ENCODE measurements at places on chromosomes 7 and 10.
A peak's percentile ranks its signal among the peaks of the same experiment; 100 is the strongest.

- DNase-seq, result no peak
These were observed 9.8 kb upstream of the PNLIPRP3 start for GRCh38 chr10:116417821-116418220.

DNA sequence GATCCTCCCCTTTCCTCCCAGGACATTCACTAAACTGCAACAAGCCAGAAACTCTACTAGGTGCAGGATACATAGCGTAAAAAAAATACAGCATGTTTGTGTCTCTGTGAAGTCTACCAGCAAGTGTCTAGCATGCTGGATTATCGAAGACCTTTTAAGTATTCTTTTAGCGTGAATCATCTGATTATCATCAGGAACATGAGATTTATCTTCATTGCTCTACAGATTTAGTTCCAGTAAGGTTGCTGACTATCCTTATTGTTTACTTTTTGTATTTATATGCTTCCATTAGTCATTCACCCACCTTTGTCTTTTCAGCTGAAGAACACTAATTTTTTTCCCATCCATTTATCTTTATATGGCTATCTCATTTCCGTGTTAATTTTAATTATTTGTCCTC, 62.8 kb downstream of the PDZD8 start:
- DNase-seq, result no peak

DNA sequence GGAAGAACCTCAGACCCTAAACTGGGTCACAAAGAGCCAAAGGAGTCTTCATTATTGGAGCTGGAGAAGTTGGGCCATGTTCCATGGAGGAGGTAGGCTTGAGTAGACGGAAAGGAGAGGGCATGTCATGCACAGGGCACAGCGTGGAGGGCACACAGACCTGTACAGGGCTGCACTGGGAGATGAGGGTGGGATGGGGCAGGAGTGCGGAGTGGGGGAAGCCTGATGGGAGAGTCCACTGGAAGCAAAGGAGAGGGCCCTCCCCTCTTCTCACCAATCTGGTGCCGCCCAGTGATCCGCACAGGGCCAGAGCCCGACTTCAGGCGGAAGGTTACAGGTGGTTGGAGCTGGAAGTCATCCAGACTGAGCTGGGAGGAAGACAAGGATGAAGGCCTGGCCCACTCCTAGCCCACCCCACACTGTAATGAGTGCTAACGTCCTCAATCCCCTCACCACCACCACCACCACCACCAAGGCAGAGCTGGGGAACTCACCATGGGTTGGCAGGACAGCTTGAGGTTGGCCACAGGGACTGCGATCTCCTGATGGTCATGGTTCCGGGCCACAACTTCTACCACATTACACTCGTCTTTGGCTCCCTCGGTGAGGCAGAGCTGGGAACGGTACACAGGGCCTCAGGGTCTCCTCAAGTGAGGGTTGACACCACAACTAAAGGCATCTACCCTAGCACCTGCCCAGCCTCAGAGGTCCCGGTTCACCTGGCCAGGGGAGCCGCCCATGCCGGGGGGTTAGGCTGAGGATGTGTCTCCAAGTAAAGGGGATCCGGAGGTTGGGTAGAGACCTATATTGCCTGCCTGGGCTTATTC, 1.0 kb downstream of the NPM3 start:
- DNase-seq, result no peak

DNA sequence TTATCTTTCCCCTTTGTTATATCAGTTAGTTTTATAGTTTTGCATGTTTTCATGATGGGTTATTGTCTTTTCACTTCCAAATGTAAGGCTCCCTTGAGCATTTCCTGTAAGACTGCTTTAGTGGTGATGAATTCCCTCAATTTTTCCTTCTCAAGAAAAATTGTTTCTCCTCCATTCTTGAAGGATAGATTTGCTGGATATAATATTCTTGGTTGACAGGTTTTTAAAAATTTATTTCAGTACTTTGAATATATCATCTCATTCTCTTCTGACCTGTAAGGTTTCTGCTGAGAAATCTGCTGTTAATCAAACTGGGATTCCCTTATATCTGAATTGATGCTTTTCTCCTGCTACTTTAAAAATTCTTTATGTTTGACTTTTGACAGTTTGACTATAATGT, 33.3 kb downstream of the SCART1 start:
- DNase-seq, result no peak

DNA sequence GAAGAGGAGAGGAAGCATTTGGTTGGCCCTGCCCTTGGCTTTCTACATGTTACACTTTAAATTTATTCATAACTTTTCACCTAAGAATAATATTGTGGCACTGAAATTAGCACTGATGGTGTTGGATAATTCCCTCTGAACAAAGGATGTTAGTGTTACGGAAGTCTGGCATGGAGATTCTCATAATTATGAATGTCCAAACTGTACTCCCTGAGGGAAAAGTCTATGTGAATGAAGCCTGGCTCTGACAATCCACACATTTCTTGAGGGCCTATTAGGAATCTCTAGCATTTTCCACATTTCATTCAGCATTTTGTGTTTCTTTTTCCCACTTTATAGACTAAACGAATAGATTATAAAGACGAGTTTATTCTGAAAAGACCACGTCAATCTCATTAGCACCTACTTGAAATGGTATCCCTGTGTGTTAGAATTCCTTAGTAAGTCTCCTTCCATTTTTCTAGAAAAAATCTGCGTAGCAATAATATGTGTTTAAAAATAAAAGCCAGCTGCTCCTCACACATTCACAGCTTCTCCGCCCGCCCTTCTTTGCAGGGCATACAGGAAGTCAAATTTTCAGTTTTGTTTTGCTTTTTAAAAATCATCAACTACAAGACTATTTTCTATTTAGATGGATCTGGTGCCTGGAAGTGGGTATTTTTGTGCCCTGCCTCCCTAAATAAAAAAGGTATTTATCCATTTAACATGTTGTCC, 131.8 kb upstream of the PALS2 start:
- DNase-seq, result no peak

GRCh38 chr10:96576277-96576980, 10.4 kb downstream of the TM9SF3 start:
- no peak for DNase-seq

DNA sequence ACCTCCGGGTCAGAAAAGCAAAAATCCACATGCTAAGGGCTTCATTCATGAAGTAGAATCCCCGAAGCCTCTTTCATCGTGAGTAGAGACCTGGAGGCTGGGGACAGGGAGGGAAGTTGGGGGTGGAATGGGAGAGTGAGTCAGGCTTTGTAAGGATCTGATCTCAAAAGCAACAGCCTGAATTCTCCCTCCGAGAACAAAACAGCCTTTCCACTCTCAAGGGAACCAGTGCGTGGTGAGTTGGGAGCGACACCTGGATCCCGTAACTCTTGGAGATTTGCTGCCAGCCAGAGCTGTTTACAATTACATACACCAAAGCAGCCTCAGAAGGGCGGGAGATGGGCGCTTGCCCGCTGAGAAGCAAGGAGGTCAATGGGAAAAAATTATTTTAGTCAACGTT, 10.8 kb downstream of the AFAP1L2 start:
- no peak for DNase-seq

- DNase-seq, result no peak
These were observed 13.3 kb downstream of the ZCCHC24 start for GRCh38 chr10:79431891-79432831.

DNA sequence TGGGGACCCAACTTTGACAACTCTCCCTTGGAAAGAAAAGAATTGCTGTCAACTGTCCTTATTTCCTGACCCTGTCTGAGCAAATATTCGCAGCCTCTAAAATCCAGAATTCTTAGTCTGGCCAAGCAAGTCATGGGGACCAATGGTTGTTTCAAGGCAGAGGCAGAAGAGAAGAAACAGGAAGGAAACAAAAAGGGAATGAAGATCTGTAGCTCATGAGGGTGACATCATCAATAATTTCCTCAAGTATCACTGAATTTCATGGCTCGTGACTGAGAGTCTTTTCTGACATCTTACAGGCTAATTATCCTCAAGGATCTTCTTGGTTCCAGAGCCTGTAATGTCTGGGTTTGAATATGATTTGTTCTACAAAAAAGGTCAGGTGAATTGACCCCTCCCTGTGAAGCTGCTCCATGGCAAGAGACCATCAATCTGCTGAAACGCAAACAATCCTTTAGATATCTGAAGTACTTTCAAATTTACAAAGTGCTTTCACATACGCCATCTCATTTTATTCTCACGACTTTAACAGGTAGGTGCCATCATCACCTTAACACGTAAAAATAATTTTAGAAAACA, 5.8 kb downstream of the CDK6 start:
- DNase-seq, result no peak

GRCh38 chr7:51062222-51062987, 254.2 kb downstream of the COBL start:
- DNase-seq, result no peak

DNA sequence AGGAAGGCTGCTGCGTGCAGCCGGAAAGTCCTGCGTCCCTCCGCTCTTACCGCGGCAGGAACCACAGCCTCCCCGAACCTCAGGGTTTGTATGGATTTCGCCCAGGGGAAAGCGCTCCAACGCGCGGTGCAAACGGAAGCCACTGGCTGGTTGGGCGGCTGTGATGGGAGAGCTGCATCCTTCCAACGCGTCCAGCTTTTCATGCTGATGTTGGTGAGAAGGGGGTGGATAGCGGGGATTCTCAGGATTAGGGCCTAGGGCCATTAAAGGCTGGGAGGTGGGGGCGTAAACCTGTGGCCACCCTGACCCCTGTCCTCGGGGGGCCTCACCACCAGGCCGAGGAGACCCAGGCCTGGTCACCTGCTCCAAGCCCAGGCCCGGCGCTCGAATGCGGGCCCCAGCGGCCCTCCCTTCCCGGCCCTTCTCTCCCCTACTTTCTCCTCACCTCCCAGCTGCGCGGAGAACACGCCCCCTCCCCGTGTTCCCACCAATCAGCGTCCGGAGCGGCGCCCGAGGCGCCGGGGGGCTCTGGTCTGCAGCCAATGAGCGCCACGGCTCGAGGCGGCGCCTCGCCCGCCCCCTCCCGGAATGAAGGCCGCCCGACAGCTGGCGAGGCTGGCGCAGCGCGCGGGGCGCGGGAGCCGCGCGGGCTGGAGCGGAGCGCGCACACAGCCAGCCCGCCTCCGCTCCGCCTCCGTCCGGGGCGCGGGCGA, 458 bp upstream of the NANOS1 start:
- peak; percentile 75 for DNase-seq

DNA sequence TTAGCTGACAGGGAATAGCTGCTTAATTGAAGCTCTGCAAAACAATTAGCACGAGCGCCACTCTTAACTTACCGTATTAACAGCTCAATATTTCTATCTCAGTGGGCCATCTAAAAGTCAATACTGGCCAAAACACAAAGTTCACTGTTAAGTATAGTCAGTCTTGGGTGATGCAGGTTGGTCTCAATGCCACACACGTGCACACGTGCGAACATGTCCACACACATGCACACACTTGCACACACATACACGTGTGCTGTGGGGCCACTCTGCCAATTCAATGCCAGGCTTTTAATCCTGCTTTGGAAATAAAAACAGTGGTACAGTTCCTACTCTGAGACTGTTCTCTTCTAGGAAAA, 105.1 kb downstream of the GRB10 start:
- DNase-seq, result no peak

DNA sequence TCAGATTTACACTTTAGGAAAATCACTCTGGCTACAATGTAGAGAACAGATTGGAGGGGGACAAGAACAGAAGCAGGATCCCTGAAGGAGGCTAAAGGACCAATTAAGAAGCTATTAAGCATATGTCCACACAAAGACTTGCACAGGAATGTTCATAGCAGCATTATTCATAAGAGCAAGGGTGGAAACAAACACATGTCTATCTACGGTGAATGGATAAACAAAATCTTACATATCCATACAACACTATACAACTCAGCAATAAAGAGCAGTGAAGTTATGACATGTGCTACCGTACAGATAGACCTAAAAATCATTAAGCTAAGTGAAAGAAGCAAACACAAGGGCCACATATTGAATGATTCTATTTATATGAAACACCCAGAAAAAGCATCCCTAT, 10.4 kb downstream of the CHCHD3 start:
- DNase-seq, result no peak

Data from stimulated activated CD4-positive, alpha-beta T cell treated with anti-CD3 and anti-CD28 coated beads, Interleukin-12 subunit alpha, Interleukin-12 subunit beta, amount 100 ng/mL, for 4 hours (primary cell).